ENCODE measurements at places on chromosomes 12 and 14.
A peak's percentile ranks its signal among the peaks of the same experiment; 100 is the strongest.

DNA sequence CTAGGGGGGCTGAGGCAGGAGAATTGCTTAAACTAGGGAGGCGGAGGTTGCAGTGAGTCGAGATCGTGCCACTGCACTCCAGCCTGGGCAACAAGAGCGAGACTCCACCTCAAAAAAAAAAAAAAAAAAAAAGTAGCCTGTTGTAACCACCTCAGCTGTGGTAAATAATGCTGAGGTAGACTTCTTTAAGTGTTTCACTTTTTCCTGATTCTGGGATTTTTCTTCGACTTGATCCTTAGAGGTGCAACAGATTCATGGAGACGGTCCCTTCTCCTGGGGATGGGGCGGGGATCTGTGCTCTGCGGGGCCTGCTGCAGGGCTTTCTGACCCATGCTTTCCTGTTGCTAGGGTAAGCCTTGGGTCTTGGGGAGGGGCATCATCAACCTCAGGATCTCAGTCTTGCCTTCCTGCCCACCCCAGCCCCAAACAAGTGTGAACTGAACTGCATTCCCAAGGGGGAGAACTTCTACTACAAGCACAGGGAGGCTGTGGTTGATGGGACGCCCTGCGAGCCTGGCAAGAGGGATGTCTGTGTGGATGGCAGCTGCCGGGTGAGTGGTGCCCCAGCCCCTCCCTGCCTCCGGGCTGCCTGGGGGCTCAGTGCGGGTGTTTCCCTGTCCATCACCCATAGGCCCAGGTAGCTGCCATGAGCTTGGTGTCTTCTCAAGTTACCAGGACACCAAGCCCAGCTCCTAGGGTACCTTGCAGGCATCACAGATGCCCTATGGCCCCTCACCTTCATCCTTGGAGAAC, 12.4 kb downstream of the PAPLN start:
- no peak for DNase-seq

DNA sequence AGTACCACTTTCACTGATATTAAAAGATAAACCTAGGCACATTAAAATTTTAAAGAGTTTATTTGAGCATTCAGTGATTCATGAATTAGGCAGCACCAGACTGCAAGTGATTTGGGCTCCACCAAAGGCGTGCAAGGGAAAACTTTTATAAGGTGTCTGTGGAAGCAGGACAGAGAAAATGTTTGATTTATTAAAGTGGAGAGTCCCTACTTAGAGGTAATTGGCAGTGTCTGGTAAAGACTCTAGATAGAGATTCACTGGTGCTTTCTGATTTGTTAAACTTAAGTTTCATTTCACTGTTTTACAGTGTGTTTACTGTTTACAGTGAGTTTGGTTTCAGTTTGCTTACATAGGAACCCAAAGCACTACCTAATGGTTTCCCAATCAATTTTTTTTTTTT, 72.8 kb downstream of the ANKS1B start:
- DNase-seq = no peak

- peak; percentile 69 for DNase-seq
Measured at GRCh38 chr12:98399532-98399931, 115.9 kb upstream of the TMPO start.

DNA sequence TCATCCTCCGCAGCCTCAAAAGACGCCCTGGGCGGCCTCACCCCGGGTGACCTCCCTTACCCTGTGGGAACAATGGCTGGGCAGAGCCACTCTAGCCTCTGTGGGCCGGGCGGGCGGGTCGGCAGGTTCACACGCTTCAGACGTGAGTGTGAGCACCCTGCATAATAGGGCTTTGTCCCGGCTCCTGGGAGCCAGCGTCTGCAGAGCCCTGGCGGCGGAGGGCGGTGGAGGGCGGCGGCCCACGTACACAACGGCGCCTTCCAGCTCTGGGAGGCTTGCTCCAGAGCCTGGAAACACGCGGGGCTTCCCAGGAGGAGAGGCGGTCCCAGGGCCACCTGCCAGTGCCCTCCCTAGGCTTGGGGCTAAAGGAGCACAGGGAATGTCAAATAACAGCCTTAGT, 205.6 kb downstream of the BCL11B start:
- DNase-seq = no peak

DNA sequence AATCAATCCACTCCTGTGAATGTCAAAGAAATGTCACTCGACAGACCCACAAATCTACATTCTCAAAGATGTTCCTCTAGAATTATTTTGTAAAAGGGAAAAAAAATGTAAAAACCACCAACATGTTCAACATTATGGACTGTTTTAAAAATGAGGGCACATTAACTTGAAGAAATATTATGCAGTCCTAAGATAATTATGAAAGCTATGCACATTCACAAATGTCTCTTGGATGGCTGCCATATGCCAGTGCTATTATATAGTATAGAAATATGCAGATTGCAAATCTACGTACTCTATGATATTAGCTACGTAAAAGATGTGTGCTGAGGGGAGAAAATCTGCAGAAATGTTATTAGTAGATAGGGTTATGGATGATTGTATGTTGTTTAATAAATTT, 334.2 kb downstream of the BMP4 start:
- no peak for DNase-seq

- no peak for DNase-seq
Measured at GRCh38 chr12:63151623-63152320, 771 bp upstream of the AVPR1A start.

- DNase-seq = no peak
Measured at GRCh38 chr12:65501093-65501621, 222.7 kb downstream of the MSRB3 start.

DNA sequence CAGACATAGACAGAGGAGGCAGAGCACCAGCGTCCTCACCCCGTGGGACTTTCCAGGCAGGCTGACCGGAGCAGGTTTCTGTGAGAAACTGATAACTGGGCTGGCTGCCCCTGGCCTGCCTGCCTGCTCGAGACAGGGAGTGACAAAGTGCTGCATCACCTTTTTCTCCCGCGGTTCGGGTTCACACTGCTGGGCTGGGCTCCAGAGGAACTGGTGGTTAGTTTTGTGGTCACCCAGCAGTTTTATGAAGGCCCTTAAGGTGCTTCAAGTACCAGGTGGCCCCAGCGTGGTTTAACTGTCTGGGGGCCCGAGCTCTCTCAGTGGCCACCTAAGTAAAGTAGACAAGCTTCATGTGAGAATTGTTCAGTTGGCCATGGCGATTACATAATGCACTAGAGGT, 1073.6 kb downstream of the BCL11B start:
- DNase-seq = peak; percentile 65

DNA sequence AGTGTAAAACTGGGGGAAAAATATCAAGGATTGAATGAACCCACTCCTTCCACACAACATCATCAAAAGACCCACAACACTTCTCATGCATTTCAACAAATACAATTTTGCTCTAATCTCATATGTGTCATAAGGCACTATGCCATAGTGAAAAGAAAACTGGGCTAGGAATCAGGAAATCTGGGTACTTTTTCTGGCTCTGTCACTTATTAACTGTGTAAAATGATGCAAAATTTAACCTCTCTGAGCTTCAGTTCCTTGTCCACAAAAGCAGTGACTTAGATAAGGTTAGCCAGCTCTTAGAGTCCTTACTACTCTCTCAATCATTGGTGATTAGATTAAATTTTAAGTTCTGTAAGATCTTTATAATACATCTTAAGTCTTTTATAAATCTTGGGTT, 250.5 kb upstream of the SOX5 start:
- no peak for DNase-seq

GRCh38 chr12:969821-970220, 20.3 kb upstream of the RAD52 start:
- DNase-seq = no peak

- no peak for DNase-seq
Measured at GRCh38 chr12:103647267-103647666, 60.2 kb downstream of the STAB2 start.

DNA sequence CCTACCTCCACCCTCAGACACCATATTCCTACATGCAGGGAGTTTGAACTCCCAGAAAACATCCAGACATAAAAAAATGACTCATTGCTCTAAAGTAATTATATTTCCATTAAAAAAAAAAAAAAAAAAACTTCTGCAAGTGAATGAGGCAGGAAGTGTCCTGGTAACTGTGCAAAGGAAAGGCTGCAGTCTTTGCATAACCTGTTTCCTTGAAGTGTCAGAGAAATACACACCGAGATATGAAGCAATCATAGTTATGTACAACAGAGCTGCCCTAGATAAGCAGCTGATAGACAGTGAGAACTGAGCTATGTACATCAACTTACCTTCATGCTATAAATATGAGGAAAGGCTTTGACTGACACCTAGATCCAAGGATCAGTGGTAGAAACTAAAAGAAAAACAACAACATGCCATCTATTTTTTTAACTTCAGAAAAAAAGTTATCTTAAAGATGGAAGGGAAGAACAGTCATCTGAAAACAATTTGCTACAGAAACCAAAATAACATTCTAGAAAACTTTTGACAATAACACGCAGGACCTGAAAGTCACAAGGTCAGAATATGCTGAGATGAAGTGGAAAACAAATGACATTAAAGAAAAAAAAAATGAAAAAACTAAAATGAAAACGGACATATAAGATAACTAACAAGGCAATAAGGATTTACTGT, 263.2 kb downstream of the SEC23A start:
- DNase-seq = no peak

DNA sequence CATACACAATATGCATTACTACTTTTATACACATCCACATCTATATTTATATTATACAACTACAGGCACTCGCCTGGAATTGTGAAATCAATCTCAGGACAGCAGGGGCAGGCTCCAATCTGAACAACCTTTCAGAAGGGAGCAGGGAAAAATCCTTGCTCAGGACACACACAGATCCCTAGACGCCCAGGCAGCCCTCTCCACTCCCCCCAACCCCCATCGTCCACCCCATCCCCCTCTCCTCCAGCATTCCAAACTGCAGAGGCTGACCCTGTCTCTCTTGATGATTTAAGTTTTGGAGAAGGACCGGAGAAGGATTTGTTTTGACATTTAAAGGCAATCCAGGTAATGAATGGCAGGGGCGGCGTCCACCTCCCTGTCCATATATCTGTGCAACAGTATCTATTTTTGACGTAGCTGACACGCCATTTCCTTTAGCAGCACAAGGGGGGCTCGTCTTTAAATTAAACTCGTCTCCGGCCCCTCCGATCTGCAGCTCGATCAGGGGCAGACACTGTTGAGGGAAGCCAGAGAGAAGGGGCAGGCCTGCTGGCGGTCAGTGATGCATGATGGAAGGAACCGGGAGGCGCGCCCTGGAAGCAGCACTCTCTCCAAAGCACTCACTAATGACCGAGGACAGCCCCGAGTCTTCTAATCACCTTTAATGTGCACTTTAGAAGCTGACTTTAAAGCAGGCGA, 95.0 kb upstream of the TBX5 start:
- DNase-seq = no peak

- peak; percentile 19 for DNase-seq
Measured at GRCh38 chr14:67620217-67620785, 581 bp downstream of the ARG2 start.

DNA sequence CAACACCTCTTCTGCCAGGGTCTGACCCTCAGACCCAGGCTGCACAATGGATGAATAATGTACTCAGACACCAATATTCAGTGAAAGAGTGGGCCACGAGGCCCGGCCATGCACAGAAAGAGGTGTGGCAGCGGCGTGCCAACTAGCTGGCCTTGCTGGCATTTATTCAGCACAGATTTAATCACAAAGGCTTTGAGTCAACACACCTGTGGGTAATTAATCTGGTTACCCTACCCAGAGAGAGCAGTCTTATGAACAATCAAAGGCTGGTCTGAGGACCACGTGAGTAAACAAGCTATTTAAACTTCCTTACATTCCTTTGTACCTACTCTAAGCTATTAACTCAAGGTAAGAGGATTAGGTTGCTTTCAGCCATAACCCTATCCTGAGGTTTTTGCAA, 324.8 kb downstream of the C12orf50 start:
- DNase-seq = no peak

GRCh38 chr12:11677093-11677492, 27.6 kb downstream of the ETV6 start:
- no peak for DNase-seq
